ENCODE measurements at places on chromosomes 1 and 21.

DNA sequence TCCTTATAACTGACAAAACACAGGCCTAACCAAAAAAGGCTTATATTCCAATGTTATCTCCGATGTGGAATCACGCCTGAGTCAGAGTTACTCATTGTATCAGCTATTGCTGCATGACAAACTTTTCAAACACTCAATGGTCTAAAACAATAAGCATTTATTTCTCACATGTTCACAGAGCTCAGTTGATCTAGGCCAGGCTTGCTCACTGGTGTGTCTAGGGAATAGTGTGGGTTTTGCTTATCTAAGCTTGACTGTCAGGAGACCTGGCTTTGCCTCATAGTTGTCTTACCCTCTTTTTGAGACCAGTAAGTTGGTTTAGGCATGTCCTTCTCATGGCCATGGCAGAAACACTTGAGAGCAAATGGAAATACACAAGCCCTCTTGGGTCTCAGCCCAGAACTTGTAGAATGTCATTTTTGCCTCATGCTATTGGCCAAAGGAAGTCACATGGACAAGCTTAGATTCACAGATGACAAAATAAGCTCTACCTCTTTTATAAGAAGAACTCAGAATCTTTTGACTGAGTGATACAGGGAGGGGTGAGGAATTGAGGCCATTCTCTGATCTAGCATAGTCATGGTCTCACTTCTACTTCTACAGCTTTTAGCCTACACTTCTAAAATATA, 130.8 kb downstream of the HMCN1 start:
- DNase-seq = no peak

DNA sequence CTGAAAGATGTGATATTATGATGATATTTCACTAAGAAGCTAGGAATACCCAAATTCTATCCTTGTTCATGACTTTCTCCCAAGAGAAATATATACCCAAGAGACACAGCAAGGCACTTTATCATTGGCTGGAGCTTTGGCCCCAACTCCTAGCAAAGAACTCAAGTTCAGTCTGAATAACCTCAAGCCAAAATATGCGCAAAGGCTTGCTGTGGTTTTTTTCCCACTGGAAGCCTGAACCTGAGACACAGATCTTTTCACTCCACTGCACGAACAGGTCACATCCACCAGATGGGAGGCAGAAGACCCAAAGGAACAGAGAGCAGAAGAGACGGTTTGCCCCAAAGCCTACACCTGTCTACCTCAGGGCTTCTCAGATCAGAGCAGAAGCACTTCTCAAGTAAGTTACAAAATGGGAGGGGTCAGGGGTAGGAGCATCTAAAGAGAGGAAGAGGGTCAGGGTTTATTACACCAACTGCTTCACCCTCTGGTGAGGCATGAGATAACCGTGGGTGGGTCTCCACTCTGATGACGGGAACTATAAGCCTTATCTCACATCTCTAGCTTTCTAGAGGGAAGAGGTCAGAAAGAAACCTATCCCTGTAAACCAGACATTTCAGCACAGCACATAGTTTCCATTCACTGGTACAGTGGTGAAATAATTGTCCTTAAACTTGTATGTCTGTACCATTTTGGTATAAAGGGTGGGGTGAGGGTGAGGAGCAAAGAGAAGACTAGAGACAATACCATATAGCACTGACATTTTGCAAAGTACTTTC, 17.1 kb upstream of the CDC42BPA start:
- DNase-seq = no peak

DNA sequence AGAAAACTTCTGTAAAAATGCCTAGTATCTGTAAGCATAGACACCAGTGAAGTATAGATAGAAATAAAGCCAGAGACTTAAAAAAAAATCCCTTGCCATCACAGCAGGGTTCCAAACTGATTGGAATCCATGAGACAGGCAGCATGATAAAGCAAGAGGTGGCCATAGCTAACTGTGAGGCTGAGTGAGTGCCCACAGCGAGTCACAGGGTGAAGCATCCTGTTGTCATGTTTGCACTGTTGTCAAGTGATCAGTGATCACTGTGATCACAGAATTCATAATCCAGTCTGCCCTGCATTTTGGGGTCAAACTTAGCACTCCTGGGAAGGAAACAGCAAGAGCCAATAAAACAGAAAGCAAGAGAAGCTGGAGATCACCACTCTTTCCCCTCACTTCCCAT, 33.3 kb downstream of the LRRC8B start:
- DNase-seq = no peak

- DNase-seq = no peak
Measured at GRCh38 chr21:37294679-37295078, 27.5 kb upstream of the VPS26C start.

DNA sequence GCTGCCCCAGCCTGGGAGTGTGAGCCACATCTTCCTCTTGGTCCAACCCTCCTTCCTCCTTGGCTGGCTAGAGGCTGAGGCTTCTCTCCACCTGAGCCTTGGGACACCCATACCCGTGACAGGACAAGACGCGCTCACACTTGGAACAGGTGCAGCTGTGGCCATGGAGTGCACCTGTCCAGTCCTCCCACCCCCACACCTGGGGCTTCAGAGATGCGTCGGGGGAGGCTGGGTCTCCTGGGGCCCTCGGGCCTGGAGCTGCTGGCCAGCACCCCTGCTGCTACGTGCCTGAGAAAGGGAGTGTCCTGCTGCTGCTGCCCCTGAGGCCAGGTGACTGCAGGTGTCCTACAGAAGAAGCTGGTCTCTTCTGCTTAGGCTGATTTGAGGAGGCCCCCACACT, 37.0 kb upstream of the TMEM52 start:
- DNase-seq = no peak

DNA sequence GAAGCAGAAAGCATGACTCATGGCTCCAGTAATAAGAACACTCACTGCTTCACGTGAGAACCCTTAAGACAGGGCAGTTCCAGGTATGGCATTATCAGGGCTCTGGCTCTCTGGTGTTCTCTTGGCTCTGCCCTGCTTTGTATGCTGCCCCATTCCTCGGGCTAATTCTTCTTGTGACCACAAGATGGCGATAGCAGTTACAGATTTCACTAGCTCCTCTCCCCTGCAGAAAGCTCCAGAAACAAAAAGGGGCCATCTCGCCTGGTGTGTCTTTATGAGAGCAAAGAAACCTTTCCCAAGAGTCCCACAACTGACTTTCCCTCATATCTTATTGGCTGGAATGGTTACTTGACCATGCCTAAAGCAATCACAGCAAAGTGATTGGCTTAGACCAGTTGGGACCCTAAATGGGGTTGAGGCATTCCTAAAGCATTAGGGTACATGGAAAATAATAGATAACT, 60.1 kb downstream of the F3 start:
- peak; percentile 11 for DNase-seq

- no peak for DNase-seq
Measured at GRCh38 chr1:82218846-82219245, 418.1 kb downstream of the ADGRL2 start.
